ENCODE measurements at places on chromosomes 3 and 15.

GRCh38 chr3:141070229-141070628 lies 19.1 kb downstream of the SPSB4 start:
- DNase-seq: no peak

DNA sequence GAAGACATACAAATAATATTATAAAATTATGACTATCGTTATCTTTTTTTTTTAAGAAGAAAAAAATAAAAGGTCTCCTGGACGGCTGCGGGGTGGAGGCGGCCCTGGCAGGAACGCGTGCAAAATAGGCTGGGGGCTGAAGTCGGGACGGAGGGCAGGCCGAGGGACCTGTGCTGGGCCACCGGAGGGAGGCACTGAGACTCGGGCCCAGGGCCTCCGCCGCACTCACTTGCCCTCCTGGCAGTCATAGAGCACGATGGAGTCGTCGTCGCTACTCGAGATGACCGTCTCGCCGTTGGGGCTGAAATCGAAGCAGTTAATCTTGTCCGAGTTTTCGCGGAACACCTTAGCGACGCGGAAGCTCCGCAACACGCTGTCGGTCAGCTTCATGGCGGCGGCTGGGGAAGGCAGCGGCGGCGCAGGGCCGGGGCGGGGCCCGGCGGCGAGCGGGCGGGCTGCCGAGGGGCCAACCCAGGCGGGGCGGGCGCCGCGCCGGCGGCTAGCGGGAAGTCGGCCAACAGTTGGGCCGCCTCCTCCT lies 408 bp downstream of the WDR82 start:
- no peak for DNase-seq

- DNase-seq: peak; percentile 31
These were observed 245.4 kb upstream of the CBLB start for GRCh38 chr3:106114220-106114619.

GRCh38 chr3:59880717-59881116 lies 830.9 kb upstream of the CFAP20DC start:
- DNase-seq: no peak

DNA sequence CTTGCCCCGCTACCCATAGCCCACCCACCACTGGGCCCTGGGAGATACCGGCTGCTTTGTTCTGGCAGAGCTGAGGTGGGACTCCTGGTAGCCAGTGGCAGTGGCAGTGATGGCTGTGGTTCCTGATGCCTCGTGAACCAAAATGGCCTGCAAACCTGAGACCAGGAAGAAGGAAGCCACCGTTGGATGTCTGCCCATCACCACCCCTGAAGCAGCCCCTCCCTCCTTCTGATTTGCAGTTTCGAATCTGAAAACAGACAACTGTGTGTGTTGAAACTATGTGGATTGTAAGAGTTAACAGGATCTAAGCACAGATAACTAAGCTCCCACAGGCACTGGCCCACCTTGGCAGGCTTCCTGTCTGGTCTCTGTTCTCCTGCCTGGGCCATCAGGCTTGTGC lies 66.6 kb downstream of the NUP210 start:
- no peak for DNase-seq

GRCh38 chr15:81256916-81257315 lies 60.2 kb downstream of the IL16 start:
- peak; percentile 54 for DNase-seq

DNA sequence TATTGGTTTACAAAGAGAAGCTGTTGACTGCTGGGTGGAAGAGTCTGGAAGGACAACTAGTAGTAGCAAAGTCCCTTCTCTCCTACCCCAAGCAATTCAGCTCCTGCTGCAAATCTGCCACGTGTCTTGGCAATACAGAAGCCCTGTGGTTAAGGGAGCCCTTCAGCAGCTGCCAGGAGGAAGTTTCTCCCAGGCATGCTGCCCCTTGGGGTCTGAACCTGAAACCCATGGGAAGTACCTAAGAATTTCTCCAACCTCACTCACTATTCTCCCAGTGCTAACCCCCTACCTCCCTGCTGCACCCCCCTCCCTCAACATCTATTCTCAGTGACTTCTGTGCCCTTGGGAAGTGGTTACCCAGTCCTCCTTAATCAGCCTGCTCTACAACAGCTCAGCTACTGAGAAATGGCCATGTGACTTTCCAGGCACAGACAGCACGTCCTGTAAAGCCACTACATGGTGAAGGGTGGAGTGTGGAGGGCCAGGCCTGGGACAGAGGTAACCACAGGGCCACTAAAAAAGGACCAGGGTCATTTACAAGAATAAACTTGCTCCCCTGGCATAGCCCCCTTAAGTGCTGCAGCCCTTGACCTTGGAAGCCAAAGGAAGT lies 316.6 kb downstream of the NTRK3 start:
- DNase-seq: no peak

GRCh38 chr3:188299068-188299467 lies 145.1 kb downstream of the LPP start:
- no peak for DNase-seq

DNA sequence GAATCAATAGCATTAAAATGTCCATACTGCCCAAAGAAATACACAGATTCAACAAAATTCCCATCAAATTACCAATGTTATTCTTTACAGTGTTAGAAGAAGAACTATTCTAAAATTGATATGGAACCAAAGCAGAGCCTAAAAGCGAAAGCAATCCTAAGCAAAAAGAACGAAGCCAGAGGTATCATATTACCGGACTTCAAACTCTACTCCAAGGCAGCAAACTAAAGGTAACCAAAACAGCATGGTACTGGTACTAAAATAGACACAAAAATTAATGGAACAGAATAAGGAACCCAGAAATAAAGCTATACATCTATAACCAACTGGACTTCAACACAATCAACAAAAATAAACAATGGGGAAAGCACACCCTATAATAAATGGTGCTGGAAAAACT lies 167.5 kb downstream of the ADAMTS9 start:
- DNase-seq: no peak

DNA sequence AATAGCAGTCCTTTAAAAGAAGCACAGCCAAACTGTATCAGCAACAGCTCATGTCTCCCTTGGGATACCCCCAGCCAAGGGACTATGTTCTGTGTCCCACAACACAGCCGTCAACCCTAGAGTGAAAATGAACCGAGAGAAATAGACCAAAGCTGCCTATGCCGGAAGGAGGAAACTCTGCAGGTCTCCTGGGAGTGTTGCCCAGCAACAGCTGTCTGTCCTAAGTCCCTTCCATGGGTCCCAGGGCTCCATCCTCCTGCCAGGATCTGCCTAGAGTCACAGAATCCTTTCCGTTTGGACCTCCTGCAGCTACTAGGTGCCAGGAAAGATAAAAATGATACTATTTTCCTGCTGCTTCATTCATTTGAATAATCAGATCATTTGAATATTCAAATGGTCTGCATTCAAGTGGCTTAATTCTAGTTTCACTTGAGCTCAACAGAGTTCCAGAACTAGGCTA lies 53.1 kb downstream of the TRANK1 start:
- DNase-seq: no peak

GRCh38 chr3:41508063-41508696 lies 308.9 kb downstream of the CTNNB1 start:
- DNase-seq: no peak

GRCh38 chr3:12334786-12335185 lies 45.9 kb downstream of the PPARG start:
- DNase-seq: no peak

DNA sequence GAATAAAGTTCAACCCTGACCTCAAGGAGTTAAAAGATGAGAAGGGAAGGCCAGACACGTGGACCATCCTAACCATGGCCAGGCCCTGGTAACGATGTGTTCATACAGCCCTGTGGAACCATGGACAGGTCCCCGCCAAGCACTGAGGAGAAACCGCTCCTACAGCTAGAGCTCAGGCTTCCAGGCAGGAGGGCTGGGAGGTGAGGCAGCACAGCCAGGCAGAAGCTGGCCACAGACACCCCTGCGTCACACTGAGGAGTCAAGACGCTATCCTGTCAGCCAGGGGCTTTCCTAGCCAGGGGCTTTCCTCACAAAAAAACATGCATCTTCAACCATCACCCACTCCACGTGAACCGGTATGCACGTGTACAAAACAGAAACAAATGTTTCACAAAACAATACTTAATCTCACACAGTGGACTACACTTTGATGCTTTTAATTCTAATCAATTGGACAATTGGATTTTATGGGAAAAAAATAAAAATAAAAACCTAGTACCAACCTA lies 73.2 kb downstream of the TBC1D2B start:
- DNase-seq: no peak

DNA sequence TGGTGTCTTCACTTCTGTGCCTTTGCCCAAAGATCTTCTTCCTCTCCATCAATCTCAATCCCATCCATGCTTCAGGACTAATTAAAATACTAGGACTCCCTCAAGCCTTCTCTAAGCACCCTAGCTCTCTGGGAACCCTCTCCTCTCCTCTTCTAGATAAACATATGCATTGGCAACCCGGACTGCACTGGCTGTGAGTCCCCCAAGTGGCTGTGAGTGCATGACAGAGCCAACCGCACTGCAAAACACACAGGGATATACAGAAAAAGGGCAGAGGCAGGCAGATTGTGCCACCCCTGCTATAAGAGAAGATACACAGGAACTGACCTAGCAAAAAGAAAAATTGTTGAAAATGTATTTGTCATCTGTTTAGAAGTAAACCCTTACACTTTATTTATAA lies 457.1 kb downstream of the MFSD1 start:
- DNase-seq: no peak

Data from fibroblast of gingiva (primary cell).